ENCODE measurements at places on chromosomes 1 and 21.

- DNase-seq, result no peak
These were observed 188.6 kb downstream of the GREM2 start for GRCh38 chr1:240423246-240423924.

DNA sequence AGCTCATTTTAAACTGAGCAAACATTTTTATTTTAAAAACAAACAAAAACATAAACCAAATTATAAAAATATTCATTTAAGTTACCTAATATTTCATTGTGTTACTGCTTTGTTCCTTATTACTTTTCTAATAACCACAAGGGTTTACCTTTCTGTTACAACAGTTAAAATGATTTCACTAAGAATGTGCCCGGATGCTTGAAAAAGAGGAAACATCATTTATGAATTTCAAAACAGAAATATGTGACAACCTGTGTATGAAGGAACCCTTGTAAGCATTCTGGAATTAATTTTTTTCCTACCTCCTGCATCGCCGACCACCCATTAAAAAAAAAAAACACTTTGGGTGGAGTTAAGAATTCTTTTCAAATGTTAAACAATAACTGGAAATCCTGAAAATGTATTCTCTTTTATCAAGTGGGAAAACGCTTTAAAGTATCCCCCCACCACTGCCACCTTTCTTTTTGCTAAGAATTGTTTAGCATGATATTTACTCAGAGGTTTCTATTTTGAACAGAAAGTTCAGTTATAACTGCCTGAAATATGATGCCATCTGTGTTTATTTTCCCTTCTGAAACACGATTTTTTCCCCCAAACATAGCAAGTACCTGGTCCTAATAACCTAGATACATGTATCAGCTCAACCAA, 9.1 kb downstream of the CYYR1 start:
- no peak for DNase-seq

- DNase-seq, result no peak
These were observed 49.6 kb downstream of the INTS7 start for GRCh38 chr1:211985556-211986264.

DNA sequence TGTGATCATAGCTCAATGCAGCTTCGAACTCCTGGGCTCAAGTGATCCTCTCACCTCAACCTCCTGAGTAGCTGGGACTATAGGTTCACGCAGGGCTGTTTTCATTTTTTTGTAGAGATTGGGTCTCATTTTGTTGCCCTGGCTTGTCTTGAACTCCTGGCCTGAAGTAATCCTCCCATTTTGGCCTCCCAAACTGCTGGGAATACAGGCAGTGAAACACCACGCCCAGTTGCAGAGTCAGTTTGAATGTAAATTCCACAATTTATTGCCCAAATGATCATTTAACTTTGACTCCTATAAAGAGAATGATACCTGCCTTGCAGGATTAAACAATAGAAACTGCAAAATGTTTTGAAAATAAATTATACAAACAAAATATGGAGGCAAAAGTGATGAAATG, 10.7 kb downstream of the GOLPH3L start:
- no peak for DNase-seq

GRCh38 chr1:26701995-26702679, 6.3 kb downstream of the ARID1A start:
- no peak for DNase-seq

DNA sequence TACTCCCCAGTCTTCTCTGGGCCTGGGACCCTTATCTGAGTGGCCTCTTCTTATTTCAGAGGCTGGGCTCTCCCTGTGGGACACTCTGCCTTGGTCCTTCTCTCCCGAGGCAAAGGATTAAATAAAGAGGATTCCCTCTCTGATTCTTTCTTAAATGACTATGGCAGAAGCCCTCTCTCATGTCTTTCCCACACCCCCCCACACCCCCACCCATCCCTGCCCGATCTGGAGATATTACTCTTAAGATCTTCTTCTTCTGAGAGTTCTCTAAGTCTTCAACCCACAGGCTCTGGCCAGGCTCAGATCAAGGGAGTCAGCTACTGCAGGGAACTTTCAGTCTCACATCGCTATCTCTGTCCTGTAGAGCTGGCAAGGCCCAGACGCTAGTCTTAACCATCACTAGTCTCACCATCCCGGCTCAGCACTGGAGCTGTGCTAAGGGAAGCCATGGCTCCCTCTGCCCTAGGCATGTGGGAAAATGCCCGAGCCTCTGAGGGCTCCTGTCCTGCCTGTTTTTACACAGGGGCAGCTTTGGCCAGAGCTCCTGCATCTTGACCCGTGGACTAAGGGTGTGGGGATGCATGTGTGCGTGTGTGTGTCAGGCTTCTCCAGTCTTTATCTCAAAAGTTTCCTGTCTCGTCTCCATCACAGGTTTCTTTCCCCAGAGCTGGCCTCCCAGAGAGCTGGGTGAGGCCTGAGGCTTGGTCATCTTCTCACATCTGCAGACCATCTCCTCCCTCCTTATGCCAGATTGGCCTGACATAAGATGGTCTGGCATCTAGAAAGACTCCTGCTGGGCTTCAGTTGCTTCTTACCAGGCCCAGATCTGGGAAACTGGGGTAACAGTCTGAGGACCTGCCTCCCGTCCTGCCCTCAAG, 36.7 kb downstream of the LGR6 start:
- no peak for DNase-seq

GRCh38 chr1:88678405-88678804, 5.7 kb upstream of the PKN2 start:
- DNase-seq, result no peak

- DNase-seq, result peak; percentile 14
These were observed 122.7 kb downstream of the RGS21 start for GRCh38 chr1:192439373-192440025.

DNA sequence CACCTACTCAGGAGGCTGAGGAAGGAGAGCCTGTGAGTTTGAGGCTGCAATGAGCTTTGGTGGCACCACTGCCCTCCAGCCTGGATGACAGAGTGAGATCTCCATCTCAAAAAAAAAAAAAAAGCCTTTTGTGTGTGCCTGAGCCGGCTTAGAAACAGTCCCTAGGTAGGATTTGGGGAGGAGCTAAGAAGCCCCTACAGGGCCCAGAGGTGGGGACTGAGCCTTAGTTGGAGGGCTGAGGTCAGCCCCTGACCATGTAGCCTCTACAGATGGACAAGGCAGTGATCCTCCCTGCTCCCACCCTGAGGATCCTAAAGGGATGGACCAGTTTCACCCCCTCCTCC, 2.5 kb downstream of the ADAMTSL4 start:
- no peak for DNase-seq

- DNase-seq, result peak; percentile 67
These were observed 25.0 kb upstream of the POU3F1 start for GRCh38 chr1:38071312-38072256.

DNA sequence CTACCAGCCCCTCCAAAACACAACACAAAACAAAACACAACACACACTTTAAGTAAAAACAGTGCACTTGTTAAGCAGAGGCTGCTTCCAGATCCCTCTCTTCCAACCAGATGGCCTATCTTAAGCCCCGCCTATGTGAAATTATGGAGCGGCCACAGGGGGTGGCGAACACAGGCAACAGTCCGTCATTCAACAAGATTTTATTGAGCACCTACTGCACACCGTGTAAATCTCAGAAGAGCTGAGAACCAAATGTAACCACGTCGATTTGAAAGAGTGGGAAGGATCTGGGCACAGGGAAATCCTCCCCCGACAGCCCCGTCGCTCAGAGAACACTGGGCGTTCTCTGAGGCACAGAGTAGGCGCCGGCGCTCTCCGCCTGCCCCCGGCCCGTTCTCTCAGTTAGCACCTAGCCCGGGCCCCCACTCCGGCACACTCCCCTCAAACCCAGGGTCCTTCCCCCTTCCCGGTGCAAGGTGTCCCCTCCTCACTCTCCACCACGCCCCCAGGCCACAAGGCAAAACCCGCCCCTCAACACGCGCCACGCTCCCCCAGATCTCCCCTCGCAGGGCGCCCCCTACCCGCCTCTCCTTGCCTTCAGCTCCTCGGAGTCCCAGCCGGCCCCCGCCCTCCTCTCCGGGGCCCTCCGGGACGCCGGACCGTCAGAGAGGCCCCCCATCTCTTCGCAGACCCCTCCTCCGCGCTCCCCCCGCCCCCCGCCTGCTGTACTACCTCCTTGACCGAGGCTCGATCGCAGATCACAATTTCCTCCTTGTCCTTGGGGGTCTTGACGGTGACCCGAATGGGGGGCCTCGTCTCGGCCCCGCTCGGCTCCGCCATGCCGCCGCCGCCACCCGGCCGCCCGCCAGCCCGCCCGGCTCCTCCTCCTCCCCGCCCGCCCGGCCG, 483 bp downstream of the UBQLN4 start:
- peak; percentile 82 for DNase-seq

DNA sequence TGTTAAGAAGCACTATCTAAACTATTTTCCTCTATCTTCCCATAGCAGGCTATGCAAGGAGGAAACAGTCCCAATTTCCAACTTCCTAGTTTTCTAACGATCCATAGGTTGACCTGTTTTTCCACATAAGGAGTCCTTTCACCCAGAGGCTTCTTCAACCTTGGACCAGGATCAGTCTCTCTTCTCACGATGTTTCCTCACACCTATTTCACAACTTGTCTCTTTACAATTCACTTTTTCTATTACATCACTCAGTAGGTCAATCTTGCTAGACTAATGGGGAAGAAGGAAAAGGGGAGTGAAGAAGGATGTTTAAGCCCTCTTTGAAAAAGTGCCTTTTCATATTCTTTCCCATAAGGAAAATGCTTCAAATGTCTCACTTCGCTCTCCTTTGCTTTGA, 15.9 kb downstream of the PALMD start:
- no peak for DNase-seq

DNA sequence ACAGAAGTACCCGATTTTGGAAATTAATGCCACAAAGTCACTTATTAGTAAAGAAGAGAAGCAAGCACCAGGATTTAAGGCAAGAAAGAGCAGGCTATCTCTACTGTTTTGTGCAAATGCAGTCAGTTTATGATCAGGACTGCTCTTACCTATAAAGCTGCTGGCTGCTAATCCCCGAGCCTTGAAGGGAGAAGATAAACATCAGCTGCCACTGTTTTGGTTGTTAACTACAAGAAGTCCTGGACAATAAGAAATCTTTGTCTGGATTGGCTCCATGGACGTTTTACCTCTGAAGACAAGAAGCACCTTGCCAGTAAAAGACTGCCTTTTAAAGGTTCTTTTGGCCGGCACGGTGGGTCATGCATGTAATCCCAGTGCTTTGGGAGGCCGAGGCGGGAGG, 21.4 kb downstream of the FRRS1 start:
- no peak for DNase-seq

GRCh38 chr1:37010011-37010410, 24.3 kb downstream of the GRIK3 start:
- no peak for DNase-seq

GRCh38 chr1:38059635-38060250, 13.2 kb upstream of the POU3F1 start:
- no peak for DNase-seq

- no peak for DNase-seq
These were observed 8.5 kb downstream of the CR1 start for GRCh38 chr1:207504438-207504837.

- no peak for DNase-seq
These were observed 18.1 kb upstream of the PCP4 start for GRCh38 chr21:39849014-39849655.

GRCh38 chr1:28193701-28194161, 17.2 kb upstream of the PTAFR start:
- no peak for DNase-seq

GRCh38 chr1:229224308-229224707, 46.6 kb upstream of the RAB4A start:
- peak; percentile 38 for DNase-seq

- DNase-seq, result no peak
These were observed 277.2 kb downstream of the CAMTA1 start for GRCh38 chr1:7062346-7063061.

- no peak for DNase-seq
These were observed 147.1 kb downstream of the SPATA46 start for GRCh38 chr1:162229549-162229948.

- no peak for DNase-seq
These were observed 80.9 kb downstream of the SSBP3 start for GRCh38 chr1:54325284-54325683.

DNA sequence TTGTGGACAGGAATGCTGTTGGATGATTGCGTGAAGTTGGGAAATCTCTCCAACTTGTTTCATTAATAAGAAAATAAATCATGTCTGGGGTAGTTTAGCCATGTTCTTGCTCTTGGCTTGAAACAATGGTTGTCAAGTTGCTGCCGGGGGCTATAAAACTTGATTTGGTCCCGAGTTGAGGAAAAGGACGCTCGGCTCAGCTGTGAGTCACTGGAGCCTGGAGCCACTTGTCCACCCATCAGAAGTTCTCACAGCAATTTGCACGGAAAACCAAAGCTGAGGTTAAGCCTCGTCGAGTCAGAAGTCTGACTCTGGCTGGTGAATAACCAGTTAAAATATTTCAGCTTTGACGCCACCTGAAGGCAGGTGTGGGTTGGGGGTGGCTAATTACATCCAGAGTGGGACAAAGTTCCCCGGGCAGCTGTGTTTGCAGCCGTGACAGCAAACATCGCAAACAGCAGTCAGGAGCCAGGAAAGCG, 19.7 kb upstream of the RIPK4 start:
- DNase-seq, result peak; percentile 88

- DNase-seq, result no peak
These were observed 71.4 kb upstream of the APOBEC4 start for GRCh38 chr1:183724350-183725042.

GRCh38 chr1:86778569-86779239, 74.3 kb downstream of the SH3GLB1 start:
- no peak for DNase-seq

DNA sequence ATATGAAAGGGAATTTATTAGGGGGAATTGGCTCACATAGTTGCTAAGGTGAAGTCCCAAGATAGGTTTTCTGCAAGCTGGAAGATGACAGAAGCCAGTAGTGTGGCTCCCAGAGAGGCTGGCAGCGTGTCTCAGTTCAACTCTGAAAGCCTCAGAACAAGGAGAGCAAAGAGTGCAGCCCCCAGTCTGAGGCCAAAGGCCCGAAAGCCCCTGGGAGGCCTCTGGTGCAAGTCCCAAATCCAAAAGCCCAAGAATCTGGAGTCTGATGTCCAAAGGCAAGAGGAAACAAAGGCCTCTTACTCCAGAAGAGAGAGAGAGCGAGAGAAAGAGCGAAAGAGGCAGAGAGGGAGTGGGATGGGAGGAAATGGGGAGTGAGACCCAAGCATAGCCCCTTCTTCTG, 18.3 kb downstream of the KCNA2 start:
- no peak for DNase-seq

- DNase-seq, result peak; percentile 56
These were observed 31.7 kb downstream of the PGM1 start for GRCh38 chr1:63624911-63625310.

- DNase-seq, result no peak
These were observed 147.2 kb upstream of the ETS2 start for GRCh38 chr21:38658511-38658910.

- DNase-seq, result no peak
These were observed 128.4 kb upstream of the MROH9 start for GRCh38 chr1:170806961-170807360.

DNA sequence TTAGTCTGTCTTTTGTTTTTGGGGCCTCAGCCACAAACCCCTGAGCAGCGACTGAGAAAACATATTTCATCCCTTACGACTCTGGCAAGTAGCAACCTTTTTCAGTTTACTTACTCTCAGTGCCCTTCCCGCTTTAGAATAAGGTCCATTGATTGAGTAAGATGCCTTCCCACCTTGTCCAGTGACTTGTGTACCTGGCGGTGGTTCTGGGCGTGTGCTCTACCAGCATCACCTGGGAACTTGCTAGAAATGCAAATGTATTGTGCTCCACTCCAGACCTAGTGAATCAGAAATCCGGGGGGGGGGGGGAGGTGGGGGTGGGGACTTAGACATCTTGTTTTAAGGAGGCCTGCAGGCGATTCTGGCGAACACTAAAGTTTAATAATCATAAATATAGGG, 72.1 kb downstream of the S1PR1 start:
- no peak for DNase-seq

- no peak for DNase-seq
These were observed 104.3 kb downstream of the LACTBL1 start for GRCh38 chr1:22868331-22868730.
